ENCODE measurements at places on chromosomes 6 and 20.

DNA sequence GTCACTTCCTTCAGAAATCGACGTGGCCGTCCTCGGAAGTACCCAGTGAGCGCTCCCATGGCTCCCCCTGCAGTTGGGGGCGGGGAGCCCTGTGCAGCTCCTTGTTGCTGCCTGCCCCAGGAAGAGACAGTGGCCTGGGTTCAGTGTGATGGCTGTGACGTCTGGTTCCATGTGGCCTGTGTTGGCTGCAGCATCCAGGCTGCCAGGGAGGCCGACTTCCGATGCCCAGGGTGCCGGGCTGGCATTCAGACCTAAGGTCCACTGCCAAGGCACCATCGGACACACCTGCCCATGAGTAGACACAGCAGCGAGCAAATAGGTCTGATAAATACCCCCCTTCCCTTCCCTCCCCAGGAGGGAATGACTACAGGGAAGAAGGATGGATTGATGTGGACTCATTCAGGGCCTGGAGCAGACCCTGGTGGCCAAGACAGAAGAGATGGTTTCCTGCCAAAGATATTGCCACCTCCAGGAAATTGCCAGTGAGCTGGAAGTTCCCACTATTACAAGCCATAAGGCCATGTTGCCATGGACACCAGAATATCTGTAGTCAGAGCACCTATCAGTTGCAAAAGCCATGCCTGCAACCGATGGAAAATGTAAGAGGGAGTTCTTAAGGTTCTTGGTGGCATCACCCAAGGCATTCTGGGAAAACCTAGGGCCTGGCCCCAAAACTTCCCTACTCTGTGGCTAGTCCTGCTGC, 4.2 kb downstream of the TCF19 start:
- DNase-seq, result no peak

GRCh38 chr6:153023977-153024708, 21.6 kb upstream of the MTRF1L start:
- no peak for DNase-seq

DNA sequence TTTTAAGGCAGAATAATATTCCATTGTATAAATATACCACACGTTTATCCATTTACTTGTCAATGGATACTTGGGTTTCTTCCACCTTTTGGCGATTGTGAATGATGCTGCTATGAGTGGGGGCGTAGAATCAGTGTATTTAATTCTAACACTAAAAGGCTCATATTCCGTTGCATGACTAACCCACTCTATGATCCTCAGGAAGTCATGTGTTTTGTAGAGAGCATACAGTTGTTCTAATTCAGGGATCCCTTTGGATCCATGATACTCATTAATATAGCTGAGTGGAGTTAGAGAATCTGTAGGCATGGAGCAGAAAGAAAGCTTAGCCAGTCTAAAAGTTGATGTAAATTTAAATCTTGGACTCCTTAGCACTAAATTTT, 74.2 kb upstream of the TMEM170B start:
- DNase-seq, result no peak

GRCh38 chr6:41934278-41935192, 7.1 kb downstream of the CCND3 start:
- no peak for DNase-seq

- no peak for DNase-seq
Measured at GRCh38 chr6:149842331-149842730, 21.8 kb downstream of the LRP11 start.

- DNase-seq, result no peak
Measured at GRCh38 chr6:163579880-163580295, 165.4 kb downstream of the QKI start.

DNA sequence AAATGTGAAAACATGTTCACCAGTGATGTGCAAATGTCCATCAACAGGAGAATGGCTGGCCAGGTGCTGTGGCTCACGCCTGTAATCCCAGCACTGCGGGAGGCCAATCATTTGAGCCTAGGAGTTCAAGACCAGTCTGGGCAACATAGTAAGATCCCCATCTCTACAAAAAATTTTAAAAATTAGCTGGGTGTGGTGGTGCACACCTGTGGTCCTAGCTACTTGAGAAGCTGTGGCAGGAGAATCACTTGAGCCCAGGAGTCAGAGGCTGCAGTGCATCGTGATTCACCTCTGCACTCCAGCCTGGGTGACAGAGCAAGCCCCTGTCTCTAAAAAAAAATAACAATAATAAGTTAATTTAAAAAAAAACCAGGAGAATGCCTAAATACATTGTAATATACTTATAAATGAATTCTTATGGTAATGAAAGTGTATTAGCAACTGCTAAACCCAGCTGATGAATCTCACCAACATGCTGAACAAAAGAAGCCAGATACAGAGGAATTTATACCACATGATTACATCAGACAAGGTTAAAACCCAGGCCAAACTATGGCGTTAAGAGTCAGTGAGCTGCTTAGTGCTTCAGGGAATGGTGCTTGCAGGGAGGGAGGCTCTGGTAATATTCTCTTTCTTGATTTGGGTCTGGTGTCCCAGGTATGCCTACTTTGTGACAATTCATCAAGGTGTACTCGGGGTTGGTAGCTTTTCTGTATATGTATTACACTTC, 36.4 kb downstream of the RPP40 start:
- no peak for DNase-seq

DNA sequence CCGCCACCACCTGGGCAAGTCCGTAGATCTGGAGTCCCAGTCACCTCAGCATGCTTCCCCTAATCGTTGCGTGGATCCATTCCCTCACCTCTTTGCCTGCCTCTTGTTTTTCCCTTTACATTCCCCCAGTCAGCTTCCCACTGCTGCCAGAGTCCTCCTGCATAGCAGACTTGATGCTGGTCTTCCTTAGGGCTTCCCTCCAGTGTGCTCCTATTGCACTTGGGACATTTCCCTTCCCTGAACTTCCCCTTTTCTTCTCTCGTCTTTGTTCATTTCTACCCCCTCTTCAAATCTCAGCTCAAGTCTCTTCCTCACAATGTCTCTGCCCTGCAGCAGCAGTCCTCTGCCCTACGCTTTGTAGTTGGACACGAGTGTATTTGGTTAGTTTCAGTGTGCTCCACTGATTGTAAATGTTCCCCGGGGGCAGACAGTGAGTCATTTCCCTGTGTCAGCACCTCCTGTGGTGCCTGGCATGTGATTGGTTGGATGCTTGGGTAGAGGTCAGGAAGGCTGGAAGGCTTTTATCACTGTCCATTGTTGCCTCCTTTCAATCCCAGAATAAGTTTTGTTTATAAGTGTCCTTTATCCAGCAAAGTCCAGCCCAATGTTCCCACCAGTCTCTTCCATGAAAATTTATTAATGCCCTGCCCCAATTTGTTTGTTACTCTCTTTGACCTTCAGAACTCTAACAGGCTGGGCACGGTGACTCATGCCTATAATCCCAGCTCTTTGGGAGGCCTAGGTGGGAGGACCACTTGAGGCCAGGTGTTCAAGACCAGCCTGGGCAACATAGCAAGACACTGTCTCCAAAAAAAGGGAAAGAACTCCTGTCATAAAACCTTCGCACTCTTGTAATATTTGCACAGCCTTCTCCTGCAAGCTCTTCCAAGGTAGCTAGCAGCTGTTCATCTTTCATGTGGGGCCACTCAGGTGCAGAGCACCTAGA, 38.3 kb downstream of the FAM120B start:
- DNase-seq, result no peak

- no peak for DNase-seq
Measured at GRCh38 chr6:160217073-160217472, 41.5 kb downstream of the SLC22A2 start.

- DNase-seq, result peak; percentile 4
Measured at GRCh38 chr20:1964659-1965405, 29.0 kb downstream of the PDYN start.

DNA sequence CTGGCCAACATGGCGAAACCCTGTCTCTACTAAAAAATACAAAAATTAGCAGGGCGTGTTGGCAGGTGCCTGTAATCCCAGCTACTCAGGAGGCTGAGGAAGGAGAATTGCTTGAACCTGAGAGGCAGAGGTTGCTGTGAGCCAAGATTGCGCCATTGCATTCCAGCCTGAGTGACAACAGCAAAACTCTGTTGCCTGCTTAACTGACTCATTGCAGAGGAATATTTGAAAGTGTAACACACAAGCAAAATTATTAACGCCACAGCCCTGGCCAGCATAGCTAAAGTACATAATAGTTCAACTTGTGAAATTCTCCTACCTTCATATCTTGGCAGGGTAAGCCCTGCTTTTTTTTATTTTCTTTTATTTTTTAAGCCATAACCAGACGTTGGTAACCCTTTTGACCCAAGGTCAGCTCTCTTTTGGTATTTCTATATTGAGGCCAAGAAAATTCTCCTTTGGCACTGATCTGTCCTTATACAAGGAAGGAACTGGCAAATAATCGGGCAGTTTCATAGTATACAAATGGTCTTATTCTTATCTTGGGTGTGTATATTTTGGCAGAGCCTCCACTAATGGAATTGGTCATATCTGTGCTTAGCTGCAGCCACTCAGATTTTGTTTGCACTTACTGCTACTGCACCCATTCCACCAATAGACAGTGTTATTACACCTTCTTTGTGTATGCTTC, 4.0 kb upstream of the ADGRF5 start:
- no peak for DNase-seq

DNA sequence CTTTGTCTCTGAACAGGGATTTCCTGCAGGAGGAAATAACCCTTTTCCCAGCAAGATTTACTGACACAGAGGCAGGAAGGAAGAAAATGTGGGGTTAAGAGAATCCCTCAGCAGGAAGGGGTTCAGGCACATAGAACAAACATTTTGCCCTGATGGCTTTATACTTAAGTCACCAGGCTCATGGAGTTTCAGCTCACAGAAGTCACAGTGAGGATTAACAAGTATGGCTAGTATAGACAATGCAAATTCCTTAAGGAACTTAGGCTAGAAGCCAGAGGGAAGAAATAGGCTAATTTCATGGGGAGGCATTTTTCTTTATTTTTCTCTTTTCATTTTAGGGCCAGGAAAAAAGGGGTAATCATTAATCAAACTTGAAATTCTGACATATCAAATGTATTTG, 50.2 kb downstream of the MCHR2 start:
- DNase-seq, result no peak

DNA sequence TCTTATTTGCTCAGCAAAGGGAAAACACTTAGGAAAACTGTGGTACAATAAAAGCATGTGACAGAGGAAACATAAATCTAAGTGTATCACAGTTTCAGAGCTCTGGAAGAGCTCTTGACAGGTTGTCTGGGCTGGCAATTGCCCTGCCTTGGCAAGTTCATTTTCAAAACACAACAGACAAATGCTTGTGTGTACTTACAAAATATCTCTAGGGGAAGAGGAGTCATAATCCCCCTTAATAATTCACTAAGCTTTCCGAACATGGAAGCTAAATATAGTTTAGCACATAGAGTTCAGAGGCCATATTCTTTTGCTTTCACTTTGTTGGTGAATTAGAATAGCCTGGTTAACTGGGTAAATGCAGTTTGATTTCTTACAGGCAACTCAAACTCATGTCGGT, 211.6 kb upstream of the THEMIS start:
- DNase-seq, result no peak

DNA sequence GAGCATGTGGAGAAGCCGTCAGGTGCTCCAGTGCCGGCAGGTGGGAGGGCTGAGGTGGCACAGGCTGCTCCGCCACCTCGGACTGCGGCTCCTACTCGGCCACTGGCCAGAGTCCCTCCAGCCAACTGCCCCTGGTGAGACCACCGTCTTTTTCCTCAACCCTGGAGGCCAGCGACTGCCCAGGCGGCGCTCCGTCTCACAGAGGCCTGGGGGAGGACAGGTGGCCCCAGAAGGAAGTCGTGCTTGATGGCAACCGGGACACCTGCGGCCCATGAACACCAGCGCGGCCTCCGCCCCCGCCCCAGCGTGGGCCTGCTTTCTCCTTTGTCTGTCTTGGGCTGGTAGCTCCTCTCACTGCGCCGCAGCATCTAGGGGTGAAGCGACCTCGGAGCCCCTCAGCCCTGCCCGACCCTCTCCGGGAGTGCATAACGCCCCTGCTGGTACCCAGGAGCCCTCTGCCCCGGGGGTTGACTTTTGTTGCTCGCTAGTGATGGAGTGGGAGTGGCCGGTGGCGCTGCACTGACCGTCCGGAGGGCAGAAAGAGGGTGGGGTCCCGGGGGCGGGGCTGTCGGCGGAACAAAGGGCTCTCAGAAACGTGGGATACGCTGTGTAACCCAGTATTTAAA, 706 bp upstream of the TUBB2B start:
- DNase-seq, result no peak

DNA sequence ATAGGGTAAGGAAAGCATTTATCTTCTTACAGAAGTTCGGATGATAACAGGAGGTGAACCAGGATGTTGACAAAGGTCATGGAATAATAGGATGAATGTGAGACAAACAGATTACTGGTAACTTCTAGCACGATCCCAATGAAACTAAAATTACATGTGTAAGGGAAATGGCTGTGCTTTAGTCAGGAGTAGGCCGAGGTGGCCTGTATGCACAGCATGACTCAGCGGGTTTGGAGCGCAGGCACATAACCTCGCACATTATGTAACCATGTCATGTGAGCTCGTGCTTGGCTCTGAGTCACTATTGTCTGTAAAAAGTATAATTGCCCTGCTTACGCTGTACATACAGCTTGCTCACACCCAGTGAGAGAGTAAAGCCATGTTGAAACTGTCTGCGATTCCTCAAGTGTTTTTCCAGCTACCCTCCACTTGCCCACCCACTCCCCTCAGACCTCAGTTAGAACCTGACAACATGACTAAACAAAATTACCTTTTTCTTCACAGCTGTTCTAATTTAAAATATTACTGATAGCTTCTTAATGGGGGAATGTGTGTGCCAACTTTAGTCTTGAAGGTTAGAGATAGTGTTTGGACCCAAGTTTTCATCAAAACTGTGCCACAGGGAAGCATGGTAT, 8.2 kb downstream of the CYB5R4 start:
- no peak for DNase-seq

- no peak for DNase-seq
Measured at GRCh38 chr20:61966492-61967244, 99.0 kb downstream of the TAF4 start.

DNA sequence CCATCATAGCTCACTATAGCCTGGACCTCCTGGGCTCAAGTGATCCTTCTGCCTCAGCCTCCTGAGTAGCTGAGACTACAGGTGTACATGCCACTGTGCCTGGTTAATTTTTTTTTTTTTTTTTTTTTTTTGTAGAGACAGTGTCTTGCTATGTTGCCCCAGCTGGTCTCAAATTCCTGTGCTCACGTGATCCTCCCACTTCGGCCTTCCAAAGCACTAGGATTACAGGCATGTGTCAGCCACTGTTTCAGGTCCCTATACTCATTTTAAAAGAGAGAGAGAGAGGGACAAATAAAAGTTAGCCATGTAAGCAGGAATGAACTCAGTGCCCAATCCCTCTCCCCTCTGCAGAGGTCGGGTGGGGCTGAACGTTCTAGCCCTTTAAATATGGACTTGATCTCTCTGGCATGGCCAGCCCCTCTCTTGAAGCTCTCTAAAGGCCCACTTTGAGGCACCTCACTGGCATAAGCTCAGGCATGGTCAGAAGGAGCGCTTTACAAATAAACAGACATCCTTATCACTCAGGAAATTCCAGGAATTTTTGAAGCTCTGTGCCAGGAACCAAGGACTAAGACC, 9.0 kb upstream of the SERPINB1 start:
- no peak for DNase-seq

DNA sequence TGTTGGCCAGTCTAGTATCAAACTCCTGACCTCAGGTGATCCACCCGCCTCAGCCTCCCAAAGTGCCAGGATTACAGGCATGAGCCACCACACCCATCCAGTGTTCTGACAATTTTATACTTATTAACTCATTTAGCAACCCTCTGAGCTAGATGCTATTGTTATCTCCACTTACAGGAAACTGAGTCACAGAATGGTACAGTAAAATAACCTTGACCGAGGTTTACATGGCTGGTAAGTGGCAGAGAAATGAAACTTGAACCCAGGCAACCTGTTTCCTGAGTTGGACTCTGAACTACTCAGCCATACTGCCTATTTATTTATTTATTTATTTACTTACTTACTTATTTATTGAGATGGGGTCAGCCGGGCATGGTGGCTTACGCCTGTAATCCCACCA, 6.6 kb upstream of the SIGLEC1 start:
- DNase-seq, result no peak

Measured in stimulated activated CD4-positive, alpha-beta T cell treated with anti-CD3 and anti-CD28 coated beads, Interleukin-15, amount 100 ng/mL, for 1 hour (primary cell).